Small intestine (tissue), 16 donors: ENCODE measurements at places on chromosomes 7 and 10. TPM values are rescaled to one million over a fixed set of nuclear protein-coding genes. Genes with fewer than 3 reads are reported as not detected.

GRCh38 chr7:150992833-150993302 is 2.1 kb downstream of the NOS3 start:
- no peak for DNase-seq

GRCh38 chr10:75297021-75297599 is 61.4 kb upstream of the COMTD1 start:
- no peak for DNase-seq

DNA sequence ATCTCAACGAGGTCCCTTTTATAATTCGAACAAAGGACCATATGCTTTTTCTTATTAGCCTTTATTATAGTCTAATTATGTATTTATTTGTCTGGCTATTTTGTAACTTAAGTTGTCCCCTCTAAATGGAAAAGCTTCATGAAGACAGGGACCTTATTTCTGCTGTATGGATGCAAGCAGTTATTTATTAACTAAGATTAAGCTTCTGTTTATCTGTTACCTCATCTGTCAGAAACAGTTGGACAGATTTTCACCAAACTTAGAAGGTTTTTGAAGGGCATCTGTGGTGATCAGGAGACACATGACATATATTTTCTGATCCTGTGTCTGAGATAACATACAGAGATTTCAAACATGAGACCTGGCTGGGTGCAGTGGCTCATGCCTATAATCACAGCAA is 43.2 kb downstream of the KAT6B start:
- no peak for DNase-seq

DNA sequence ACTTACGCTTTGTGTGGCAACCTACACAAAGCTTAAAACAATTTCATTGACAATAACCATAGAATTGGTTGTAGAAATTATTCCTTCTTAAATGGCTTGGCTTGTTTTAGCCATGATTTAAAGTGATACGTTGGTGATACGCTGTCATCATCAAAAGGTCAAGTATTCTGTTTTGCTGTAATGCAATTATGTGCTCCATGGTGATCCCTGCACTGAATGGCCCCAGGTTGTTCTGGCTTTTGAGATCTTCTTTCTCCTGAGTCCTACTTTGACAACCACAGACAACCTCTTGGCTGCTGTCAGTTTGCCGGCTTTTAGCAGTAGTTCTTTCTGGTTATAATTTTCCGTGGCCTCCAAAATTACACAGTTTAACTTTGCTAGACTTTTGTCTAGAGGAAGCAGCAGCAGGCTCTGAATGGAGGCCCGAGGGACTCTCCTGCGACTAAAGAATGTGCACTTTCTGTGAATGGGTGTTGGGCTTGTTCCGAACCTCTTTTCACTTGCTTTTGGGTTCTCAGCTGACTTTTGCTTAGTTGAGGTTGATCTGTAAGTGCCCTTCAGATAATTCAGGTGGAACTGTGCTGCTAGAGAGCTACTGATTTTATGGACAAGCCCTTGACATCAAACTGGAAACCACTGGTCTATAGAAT is 104.7 kb downstream of the TMEM178B start:
- DNase-seq = no peak

DNA sequence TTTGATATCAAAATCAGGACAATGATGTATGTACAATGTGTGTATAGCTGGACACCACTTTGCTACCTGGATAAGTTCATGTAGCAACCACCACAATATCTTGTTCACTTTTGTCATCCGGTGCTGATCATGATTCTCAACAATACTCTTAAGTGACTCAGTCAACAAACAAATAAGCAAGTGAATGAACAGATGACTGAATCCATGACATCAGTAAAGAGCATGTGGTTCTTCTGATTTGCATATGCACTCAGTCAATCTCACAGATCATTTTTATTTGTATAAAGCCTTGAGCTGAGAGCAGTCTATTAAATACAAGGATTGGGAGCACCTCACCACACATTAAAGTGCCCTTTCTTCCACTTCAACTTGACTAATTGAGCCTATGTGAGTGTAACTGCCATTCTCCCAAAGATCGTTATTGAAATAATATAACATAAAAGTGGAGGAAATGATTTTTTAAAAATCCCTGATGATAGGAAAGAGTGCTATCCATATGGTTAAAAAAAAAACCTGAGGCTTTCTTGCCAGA is 69.5 kb downstream of the NPSR1 start:
- no peak for DNase-seq

DNA sequence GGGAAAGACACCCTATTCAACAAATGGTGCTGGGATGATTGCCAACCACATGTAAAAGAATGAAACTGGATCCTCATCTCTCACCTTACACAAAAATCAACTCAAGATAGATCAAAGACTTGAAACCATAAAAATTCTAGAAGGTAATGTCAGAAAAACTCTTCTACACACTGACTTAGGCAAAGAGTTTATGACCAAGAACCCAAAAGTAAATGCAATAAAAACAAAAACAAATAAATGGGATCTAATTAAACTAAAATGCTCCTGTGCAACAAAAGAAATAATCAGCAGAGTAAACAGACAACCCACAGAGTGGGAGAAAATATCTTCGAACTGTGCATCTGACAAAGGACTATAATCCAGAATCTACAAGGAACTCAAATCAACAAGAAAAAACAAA is 504.2 kb upstream of the MBL2 start:
- DNase-seq = no peak

DNA sequence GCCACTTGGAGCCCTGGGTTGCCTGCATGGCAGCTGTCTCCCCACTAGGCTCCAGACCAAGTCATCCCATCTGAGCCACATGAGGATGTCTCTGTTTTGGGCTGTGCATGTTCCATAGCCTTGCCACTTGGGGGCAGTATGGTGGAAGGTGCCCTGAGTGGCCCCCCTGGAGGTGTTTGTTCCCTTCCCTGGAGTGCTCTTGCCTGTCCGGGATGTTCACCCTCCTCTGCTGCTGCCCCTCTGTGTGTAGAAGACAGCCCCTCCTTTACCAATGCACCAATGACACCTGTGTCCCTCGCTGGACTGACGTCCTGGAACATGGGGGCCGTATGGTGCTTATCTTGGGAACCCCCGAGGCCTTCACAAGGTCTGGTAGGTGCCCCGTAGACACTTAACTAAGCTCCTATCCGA is 100.2 kb downstream of the ACTR3B start:
- DNase-seq = no peak

- peak; percentile 77 for DNase-seq
These were observed 389.6 kb upstream of the PODXL start for GRCh38 chr7:131945957-131946544.

DNA sequence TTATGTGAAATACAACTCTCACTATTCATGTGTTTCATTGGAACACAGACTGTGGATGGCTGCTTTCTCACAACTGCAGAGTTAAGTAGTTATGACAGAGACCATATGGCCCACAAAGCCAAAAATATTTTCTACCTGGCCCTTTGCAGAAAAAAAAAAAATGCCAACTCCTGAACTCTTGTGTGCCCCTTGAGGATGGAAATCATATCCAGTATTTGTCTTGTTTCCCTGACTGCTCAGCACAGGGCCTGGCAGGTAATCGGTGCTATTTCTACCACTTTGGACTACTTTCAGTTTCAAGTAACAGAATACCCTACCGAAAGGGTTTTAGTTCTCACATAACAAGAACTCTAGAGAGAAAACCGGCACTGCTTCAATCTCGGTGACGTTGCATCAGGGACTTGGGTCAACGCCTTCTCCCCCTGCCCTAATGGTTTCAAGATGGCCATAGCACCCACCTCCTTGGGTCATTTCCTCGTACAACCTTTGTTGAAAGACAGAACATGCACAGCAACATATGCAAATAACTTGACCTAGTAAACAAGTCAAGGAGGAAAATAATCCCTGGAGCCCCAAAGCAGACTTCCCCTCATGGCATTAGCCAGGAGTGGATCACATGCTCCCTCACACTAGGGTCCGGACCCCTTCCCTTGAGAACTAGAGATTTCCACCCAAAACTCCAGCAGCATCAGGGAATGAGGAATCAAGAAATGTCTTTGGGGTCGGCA is 11.8 kb upstream of the GPNMB start:
- DNase-seq = peak; percentile 23

DNA sequence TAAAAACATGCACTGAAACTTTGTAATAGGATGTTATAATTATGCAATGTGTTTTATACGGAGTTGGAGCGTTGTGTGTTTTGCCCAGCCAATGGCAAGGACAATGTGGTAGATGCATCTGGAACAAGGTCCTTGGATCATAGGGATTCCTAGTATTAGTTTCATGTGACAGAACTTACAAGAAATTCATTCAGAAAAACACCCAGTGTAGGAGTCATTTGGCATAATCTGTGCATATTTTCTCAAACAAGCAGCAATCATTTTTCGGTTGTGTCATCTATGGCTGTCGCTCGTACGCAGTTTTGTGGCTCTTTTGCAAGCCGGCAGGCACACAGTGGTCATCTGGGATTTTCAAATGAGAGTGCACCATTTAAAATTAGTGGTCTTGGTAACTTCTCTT is 19.8 kb downstream of the CREB5 start:
- DNase-seq = no peak

DNA sequence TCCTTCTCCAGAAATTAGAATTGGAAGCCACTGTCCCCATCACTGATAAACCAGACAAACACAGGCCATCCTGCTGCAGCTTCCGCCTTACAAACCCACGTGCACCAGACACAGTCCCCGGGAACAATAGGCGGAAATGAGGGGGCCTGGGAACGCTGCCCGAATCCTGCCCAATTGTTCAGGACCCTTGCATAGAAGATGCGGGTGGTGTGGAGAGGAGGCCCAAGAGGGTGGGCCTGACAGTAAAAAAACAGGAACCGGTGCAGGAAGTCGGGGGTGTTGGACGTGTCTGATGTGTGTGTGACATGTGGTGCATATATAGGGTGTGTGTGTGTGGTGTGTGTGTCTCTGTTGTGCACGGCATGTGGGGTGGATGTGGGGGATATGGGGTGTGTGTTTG is 26.5 kb upstream of the CHST15 start:
- no peak for DNase-seq

- DNase-seq = no peak
These were observed 25.2 kb downstream of the ZNF775 start for GRCh38 chr7:150404172-150404804.

GRCh38 chr7:45564886-45565455 is 9.2 kb upstream of the ADCY1 start:
- no peak for DNase-seq

DNA sequence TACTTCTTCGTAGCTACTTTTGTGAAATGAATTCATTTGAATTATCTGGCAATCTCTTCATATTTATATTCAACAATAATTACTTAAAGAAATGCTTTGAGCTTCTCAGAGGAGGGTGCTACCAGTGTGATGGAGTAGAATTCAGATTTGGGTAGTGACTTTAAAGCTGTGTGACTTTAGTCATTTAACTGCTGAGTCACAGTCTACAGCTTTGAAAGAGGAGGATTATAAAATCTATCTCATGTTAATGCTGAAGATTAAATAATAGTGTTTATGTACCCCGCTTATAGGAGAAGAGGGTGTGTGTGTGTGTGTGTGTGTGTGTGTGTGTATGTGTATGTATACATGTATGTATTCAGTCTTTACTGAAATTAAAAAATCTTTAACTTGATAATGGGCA is 68.2 kb downstream of the CFTR start:
- DNase-seq = no peak

GRCh38 chr7:115719963-115720362 is 310.6 kb downstream of the TFEC start:
- DNase-seq = no peak

DNA sequence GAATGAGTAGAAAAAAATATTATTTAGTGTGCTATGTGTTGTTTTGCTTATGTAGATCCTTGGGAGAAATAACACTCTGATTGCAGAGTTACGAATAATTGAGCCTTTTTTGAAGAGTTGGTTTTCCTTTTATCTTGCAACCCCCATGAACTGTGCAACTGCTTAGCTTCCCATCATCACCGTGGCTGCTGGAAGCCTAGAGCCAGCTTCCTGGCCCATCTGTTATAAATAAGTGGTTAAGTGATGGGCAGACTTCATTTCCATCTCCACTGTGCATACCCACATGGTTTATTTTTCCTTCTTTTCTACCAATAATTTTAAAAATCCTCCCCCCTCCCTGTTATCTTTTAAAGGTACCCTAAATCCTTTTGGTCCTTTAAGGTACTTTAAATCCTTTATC is 554.9 kb upstream of the GALNT17 start:
- DNase-seq = no peak

GRCh38 chr10:73414230-73414945 is 530 bp upstream of the ANXA7 start:
- peak; percentile 39 for DNase-seq

DNA sequence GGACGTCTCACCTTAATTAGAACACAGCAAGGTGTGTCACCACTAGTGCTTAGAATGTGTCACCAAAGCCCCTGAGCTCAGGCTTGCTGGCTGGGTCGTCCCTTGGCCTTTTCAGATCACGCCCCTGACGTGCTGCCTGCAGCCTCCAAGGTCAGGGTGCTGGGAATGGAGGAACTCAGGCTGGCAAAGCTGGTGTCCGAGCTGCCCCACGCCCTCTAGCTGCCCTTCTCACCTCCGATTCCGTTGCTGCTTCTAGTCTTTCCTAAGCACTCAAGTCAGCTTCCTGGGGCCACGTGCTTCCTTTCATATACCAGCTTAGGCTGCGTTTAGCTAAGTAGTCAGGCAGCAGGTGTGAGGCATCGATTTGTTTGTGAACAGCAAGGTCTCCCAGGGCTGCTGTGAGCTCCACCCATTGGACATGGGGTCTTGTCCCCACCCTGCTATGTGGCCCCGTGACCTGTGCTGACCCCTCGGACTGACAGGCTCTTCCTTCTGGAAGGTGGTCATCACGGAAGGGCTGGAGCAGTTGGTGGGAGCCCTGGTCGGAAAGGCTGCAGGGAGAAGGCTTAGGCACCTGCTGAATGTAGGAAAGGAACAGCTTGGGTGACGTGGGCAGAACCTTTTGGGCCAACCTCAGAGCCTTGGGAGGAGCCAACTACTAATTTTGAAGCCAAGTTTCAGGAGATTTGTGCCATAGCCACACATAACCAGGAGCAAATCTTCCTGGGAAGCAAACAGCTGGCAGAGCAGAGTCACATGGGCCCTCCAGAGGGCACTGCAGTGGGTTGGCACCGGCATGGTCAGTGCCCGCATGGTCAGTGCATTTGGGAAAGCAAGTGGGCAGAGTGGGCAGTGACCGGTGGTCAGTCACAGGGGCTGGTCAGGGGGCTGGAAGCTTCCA is 28.8 kb downstream of the VIPR2 start:
- DNase-seq = no peak

GRCh38 chr10:62473241-62473640 is 99.1 kb downstream of the ZNF365 start:
- no peak for DNase-seq

- DNase-seq = no peak
These were observed 155.7 kb downstream of the EBF3 start for GRCh38 chr10:129808092-129808983.

GRCh38 chr10:51425431-51425830 is 274.0 kb downstream of the CSTF2T start:
- no peak for DNase-seq

GRCh38 chr7:28291559-28291958 is 111.0 kb upstream of the JAZF1 start:
- DNase-seq = no peak

Gene CDCA7L
- 2.7 TPM for polyA plus RNA-seq

Gene NPY4R2
- not detected for polyA plus RNA-seq

Gene CHAT
- 0.81 TPM for polyA plus RNA-seq

Gene EPHA1
- 19.6 TPM for polyA plus RNA-seq

Gene IQUB
- 0.19 TPM for polyA plus RNA-seq

Gene TMEM236
- 8.1 TPM for polyA plus RNA-seq

Gene PPP1R3C
- polyA plus RNA-seq = 1.9 TPM

Gene C10orf62
- not detected for polyA plus RNA-seq

Gene INPP5A
- polyA plus RNA-seq = 23.2 TPM
